ENCODE measurements at places on chromosomes 13 and 19. TPM values are rescaled to one million over a fixed set of nuclear protein-coding genes. Genes with fewer than 3 reads are reported as not detected.

The ERICH4 gene
- total RNA-seq = not detected

DNA sequence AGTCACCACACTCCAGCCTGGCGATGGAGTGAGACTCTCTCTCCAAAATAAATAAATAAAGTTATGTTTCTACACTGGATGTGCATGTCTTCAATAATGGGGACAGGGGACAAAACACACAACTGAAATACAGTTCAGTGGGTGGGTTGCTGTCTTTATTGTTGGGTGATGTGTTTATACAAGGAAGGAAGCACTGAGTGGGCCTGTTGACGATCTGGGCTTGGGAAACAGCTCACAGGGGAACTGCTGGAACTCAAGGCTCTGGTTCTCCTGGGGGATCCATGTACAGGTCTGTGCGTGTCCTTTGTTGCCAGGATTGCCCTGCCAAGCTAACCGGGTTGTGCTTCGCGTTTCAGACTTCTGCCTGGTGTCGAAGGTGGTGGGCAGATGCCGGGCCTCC lies 18.9 kb downstream of the SPINT2 start:
- peaks cover 29% of the 10 kb centered on the region for H3K4me1 ChIP-seq
- DNase-seq = no peak
- no peaks in the 10 kb centered on the region for H3K27me3 ChIP-seq
- H3K36me3 ChIP-seq = no peaks in the 10 kb centered on the region
- no peak overlapping the region for H3K27ac ChIP-seq

- H3K27ac ChIP-seq = no peak overlapping the region
- no peaks in the 10 kb centered on the region for H3K36me3 ChIP-seq
- peaks cover 33% of the 10 kb centered on the region for H3K4me1 ChIP-seq
Measured at GRCh38 chr19:55212447-55212846, 3.1 kb upstream of the PTPRH start.

DNA sequence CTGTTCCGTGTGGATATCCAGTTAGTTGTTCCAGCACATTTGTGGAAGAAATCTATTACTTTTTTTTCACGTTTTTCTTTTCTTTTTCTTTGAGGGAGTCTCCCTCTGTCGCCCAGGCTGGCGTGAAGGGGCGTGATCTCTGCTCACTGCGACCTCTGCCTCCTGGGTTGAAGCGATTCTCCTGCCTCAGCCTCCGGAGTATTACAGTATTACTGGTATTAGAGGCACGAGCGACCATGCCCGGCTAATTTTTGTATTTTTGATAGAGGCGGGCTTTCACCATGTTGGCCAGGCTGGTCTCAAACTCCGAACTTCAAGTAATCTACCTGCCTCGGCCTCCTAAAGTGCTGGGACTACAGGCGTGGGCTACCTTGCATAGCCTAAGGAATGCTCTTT lies 43.6 kb downstream of the ZNF611 start:
- peak overlapping the region; percentile 93 for H3K4me3 ChIP-seq
- DNase-seq = no peak
- H3K27me3 ChIP-seq = no peaks in the 10 kb centered on the region
- H3K4me1 ChIP-seq = peaks cover 29% of the 10 kb centered on the region
- H3K27ac ChIP-seq = peak overlapping the region; percentile 97

DNA sequence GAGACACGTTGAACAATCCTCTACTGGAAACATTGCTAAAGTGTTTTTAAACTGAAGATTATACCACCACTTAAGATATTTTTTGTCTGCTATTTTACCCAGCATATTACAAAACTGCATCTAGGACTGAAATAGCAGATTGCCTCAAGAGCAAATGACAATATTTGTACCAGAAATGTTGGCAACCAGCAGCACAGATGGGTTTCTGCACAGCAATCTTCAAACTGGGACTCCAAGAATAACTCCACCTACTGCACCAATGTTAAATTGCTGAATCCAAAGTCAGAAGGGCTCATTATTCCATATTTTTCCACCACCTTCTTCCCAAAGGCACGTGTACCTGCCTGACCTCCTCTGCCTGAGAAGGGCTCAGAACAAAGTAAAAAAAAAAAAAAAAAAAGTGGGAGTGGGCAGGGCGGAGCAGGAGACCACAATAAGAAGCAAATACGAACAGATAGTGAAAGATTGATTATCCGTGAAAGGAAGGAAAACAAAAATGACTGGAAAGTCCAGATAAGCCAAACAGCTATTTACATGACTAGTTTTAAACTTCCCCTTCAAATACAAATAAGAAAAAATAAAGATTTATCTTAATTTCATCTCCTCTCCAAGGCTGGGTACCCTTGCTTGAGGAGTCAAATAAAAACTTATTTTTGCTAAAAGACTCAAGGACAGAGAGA lies 79.4 kb downstream of the FOXO1 start:
- no peak overlapping the region for H3K4me3 ChIP-seq
- H3K36me3 ChIP-seq = peaks cover 11% of the 10 kb centered on the region
- H3K27ac ChIP-seq = no peak overlapping the region
- H3K27me3 ChIP-seq = no peaks in the 10 kb centered on the region
- no peak for DNase-seq

GRCh38 chr13:24613755-24614154 lies 66.5 kb upstream of the ATP12A start:
- no peaks in the 10 kb centered on the region for H3K4me1 ChIP-seq
- no peak for DNase-seq
- H3K27me3 ChIP-seq = no peaks in the 10 kb centered on the region
- no peak overlapping the region for H3K4me3 ChIP-seq
- H3K27ac ChIP-seq = no peak overlapping the region
- no peaks in the 10 kb centered on the region for H3K36me3 ChIP-seq

- no peak for DNase-seq
- no peaks in the 10 kb centered on the region for H3K4me1 ChIP-seq
- H3K4me3 ChIP-seq = no peak overlapping the region
- H3K36me3 ChIP-seq = no peaks in the 10 kb centered on the region
Measured at GRCh38 chr13:77620138-77620537, 77.3 kb upstream of the SLAIN1 start.

The PALM gene
- total RNA-seq = 236 TPM

- no peaks in the 10 kb centered on the region for H3K27me3 ChIP-seq
- no peaks in the 10 kb centered on the region for H3K4me1 ChIP-seq
- H3K4me3 ChIP-seq = no peak overlapping the region
Measured at GRCh38 chr13:71461892-71462291, 405.1 kb downstream of the DACH1 start.

The SULT2A1 gene
- not detected for total RNA-seq

The CCL25 gene
- total RNA-seq = not detected

The THAP8 gene
- total RNA-seq = 7.3 TPM

GRCh38 chr13:67183151-67183550 lies 47.0 kb downstream of the PCDH9 start:
- H3K4me1 ChIP-seq = peaks cover 4% of the 10 kb centered on the region
- H3K27ac ChIP-seq = no peak overlapping the region
- no peaks in the 10 kb centered on the region for H3K27me3 ChIP-seq
- DNase-seq = no peak
- H3K4me3 ChIP-seq = no peak overlapping the region

The C19orf44 gene
- total RNA-seq = 5.3 TPM

GRCh38 chr19:58217069-58217481 lies 11.6 kb upstream of the ZNF544 start:
- DNase-seq = no peak
- no peak overlapping the region for H3K4me3 ChIP-seq
- H3K27ac ChIP-seq = no peak overlapping the region
- no peaks in the 10 kb centered on the region for H3K27me3 ChIP-seq

GRCh38 chr13:93227878-93228642 lies 1.5 kb downstream of the GPC6 start:
- peak; percentile 92 for DNase-seq
- peaks cover 53% of the 10 kb centered on the region for H3K4me1 ChIP-seq
- H3K4me3 ChIP-seq = peak overlapping the region; percentile 93
- peak overlapping the region; percentile 94 for H3K27ac ChIP-seq
- H3K36me3 ChIP-seq = peaks cover 5% of the 10 kb centered on the region

DNA sequence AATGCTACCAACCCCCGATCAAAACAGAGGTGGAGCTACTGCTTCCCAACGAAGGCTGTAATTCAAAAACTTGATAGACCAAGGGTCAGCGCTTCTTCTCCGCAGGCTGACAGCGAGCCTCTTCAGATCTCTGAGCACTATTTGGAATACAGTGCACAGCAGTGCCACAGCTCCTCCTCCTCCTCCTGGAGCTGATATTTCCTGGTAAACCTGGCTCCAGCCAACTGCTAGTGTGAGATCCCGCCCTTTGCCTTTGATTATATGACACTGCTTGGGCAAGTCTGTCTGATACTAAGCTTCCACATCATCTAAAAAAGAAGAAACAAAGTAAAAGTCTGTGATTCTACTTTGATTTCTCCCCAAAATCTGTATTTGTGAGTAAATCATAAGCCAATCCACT lies 710.5 kb downstream of the DACH1 start:
- no peaks in the 10 kb centered on the region for H3K4me1 ChIP-seq
- no peak overlapping the region for H3K27ac ChIP-seq
- no peak for DNase-seq
- no peak overlapping the region for H3K4me3 ChIP-seq
- H3K27me3 ChIP-seq = no peaks in the 10 kb centered on the region

GRCh38 chr19:5692723-5693194 lies 2.7 kb downstream of the RPL36 start:
- H3K4me3 ChIP-seq = peak overlapping the region; percentile 97
- no peaks in the 10 kb centered on the region for H3K27me3 ChIP-seq

- H3K4me1 ChIP-seq = no peaks in the 10 kb centered on the region
- DNase-seq = no peak
- no peak overlapping the region for H3K27ac ChIP-seq
- H3K36me3 ChIP-seq = no peaks in the 10 kb centered on the region
- no peak overlapping the region for H3K4me3 ChIP-seq
Measured at GRCh38 chr13:54347531-54347930, 1318.9 kb downstream of the OLFM4 start.

The TNFSF13B gene
- 1.1 TPM for total RNA-seq

- DNase-seq = no peak
- H3K27me3 ChIP-seq = no peaks in the 10 kb centered on the region
Measured at GRCh38 chr19:18483119-18483890, 38.6 kb downstream of the ELL start.

- H3K4me1 ChIP-seq = peaks cover 3% of the 10 kb centered on the region
- no peak for DNase-seq
- no peak overlapping the region for H3K4me3 ChIP-seq
- H3K27ac ChIP-seq = no peak overlapping the region
- peaks cover 3% of the 10 kb centered on the region for H3K36me3 ChIP-seq
Measured at GRCh38 chr19:48190288-48190884, 19.9 kb downstream of the ZSWIM9 start.

DNA sequence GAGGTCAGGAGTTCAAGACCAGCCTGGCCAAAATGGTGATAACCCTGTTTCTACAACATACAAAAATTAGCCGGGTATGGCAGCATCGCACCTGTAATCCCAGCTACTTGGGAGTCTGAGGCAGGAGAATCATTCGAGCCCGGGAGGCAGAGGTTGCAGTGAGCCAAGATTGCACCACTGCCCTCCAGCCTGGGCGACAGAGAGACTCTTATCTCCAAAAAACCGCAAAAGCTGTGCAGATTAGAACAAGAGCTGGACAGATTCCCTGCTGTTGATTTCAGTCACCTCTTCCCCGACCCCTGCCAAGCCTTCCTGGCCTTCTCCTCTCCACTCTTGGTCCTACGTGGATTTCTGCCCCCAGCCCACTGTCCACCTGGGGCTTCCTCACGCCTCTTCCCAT lies 8.3 kb downstream of the CAMSAP3 start:
- peaks cover 4% of the 10 kb centered on the region for H3K27me3 ChIP-seq
- DNase-seq = no peak
- no peak overlapping the region for H3K4me3 ChIP-seq
- H3K36me3 ChIP-seq = no peaks in the 10 kb centered on the region
- H3K27ac ChIP-seq = no peak overlapping the region
- no peaks in the 10 kb centered on the region for H3K4me1 ChIP-seq

The EGLN2 gene
- total RNA-seq = 104 TPM

The VSTM1 gene
- total RNA-seq = not detected
